ENCODE measurements at places on chromosomes 3 and 15.
A peak's percentile ranks its signal among the peaks of the same experiment; 100 is the strongest.

GRCh38 chr15:90145259-90145658, 43.0 kb upstream of the IDH2 start:
- DNase-seq, result no peak

DNA sequence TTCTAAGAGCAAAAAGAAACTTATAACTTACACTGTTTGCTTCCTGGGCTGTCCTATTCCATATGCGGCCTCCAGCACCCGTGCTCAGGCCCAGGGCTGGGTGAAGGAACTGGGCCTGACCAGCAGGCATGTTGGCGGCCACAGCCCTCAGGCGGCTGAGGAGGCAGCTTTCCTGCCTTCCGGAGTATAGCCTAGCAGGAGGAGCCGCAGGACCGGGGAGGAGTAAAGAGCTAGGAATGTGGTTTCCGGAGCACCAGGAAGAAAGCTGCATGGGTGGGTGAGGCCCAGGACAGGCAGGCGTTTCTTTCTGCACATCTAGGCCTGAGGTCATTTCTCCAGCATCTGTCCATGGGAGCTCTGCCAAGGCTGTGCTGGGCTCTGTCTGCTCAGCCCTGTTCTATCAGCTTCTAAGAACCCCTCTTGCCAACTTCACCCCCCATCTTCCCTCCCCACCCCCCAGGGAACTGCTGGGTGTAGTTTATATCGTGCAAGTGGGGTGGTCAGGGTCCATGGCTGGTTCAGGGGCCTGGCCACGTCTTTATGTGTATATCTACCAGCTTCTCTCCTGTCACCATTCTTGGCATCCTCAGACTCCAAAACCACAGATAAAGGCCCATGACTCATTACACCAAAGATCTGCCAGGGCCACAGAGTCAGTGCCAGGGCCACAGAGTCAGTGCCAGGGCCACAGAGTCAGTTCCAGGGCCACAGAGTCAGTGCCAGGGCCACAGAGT, 7.8 kb upstream of the KIF7 start:
- peak; percentile 95 for DNase-seq

DNA sequence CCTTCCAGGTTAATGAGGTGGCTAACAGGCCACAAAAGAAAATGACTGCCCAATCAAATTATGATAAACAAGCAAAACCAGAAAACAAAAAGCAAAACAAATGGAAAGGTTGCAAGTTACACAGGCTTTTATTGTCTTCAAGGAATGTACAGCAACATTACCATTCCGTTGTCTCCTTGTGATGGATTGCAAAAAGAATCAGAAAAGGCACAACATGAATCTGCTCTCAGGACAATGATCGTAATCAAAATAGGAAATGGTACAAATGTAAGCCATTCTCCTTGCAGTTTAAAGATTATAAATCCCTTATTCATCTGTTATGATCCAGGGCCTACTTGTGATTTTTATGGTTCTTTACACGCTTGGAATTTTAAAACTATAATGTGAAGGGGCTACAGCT, 125.8 kb downstream of the ECT2 start:
- DNase-seq, result no peak

- peak; percentile 13 for DNase-seq
These were observed 114.5 kb upstream of the GOLGA8J start for GRCh38 chr15:29968099-29968894.

DNA sequence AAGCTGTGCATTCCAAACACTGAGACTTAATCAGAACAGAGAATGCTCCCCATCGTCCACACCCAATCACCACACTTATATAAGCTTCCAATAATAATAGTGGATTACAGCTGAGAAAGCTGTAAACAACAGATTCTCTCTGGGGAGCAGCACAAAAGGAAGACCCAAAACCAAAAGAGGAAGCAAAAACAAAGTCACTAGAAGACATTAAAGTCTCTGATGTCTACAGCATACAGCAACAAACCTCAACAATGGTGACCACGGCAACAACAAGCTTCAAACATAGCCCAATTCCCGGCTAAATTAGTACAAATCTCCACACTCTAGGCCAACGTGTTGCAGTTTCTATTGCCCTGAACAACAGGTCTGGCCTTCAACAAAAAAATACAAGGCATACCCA, 37.7 kb downstream of the ZDHHC23 start:
- no peak for DNase-seq

- no peak for DNase-seq
These were observed 2.9 kb downstream of the SEMA3F start for GRCh38 chr3:50157827-50158529.

- DNase-seq, result no peak
These were observed 40.5 kb upstream of the CMSS1 start for GRCh38 chr3:99777210-99777549.

GRCh38 chr3:9247941-9248521, 1.4 kb downstream of the SRGAP3 start:
- no peak for DNase-seq

GRCh38 chr3:13027154-13027553, 46.1 kb downstream of the IQSEC1 start:
- no peak for DNase-seq

DNA sequence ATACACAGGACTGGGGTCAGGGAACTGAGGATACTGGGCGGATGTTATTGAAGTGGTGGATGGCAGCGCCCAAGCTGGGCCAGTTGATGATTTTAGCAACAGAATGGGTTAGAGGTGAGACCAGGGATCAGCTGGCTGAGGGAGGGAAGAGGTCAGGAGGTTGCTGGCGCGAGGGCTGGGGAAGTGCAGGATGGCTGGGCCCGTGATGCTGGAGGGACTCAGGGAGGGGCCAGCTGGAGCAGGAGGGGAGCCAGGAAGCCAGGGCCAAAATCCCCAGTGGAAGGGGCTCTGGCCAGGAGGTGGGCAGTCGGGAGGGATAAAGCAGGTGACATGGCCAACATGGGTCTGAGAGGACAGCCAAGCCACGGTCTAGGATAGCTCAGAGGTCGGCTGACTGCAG, 178.0 kb downstream of the NSMCE3 start:
- DNase-seq, result no peak

GRCh38 chr3:9168241-9168741, 81.2 kb downstream of the SRGAP3 start:
- no peak for DNase-seq

DNA sequence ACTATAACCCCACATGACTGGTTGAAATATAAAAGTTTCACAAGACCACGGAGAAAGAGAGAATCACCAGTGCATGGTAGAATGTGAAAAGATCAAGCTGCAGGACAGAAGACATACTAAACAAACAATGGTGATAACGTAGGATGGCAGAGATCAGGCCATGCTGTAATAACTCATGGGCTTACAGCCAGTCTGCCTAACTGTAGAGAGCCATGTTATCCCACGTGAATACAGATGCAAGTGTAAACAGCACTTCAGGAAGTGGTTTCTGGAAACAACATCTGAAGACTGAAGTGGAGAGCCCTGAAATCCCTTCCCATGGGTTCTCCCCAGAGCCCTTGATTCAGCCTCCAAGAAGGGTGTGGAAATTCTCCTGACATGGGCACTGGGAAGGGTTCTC, 103.2 kb upstream of the SLCO2A1 start:
- DNase-seq, result no peak

DNA sequence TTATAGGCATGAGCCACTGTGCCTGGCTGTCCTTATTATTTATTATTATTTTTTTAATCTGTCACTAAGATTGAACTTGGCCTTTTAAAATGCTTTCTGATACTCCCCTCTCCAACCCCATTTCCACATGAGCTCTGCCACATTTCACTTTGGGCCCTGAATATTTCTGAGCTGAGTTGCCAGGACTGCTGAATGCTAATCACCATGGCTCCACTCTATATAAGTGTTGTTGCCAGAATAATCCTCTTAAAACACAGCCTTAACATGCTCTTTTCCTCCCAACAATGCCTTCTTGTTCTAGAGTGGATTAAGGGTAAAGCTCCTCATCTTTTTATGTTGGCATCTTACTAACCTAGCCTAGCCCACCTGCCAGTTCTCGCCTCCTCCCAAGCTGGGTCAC, 124.4 kb downstream of the PDZRN3 start:
- no peak for DNase-seq

- no peak for DNase-seq
These were observed 57.0 kb downstream of the ISL2 start for GRCh38 chr15:76393614-76394013.

- peak; percentile 40 for DNase-seq
These were observed at the start of gene SEMA5B for GRCh38 chr3:123027292-123028232. SEMA5B (minus strand) TSS chr3:123027763; CDS start chr3:122961263, 66,500 bp downstream.

DNA sequence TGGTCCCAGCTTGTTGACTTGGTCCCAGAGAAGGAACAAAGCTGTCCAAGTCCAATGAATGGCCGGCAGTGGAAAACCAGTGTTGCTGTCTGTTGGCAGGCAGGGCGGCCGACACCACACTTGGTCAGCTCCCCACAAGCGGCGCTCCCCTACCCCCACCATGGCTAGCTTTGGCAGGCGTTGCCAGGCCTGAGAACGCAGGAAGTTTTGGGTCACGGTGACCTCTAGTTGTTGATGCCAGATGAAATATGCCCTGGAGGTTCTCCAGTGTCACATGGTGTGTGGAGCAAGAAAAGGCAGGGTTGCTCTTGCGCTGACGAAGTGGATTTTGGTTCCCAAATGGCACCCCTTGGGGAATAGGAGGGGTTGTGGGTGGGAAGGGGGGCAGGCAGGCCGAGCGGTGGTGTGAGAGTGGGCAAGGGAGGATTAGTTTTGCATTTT, 72.7 kb upstream of the TPRG1 start:
- DNase-seq, result no peak

GRCh38 chr3:133820129-133820528, 14.5 kb downstream of the SRPRB start:
- DNase-seq, result no peak

DNA sequence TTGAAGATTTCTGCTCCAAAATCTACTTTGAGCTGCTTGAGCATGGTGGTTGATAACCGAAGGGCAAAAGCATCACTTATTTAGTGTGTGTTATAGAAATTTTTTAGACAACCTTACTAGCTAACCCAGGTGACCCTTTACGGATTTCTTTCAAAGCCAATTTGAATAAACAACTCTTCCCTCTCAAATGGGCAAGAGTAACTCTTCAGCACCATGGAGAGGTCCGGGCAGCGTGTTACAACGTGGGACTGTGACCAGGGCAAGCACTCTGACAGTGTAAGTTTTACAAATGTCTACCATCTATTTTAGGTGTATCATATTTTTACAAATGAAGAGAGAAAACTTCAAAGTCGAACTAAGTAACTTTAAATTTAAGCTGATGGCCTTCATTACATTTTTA, 471.8 kb downstream of the MFSD1 start:
- DNase-seq, result peak; percentile 68

DNA sequence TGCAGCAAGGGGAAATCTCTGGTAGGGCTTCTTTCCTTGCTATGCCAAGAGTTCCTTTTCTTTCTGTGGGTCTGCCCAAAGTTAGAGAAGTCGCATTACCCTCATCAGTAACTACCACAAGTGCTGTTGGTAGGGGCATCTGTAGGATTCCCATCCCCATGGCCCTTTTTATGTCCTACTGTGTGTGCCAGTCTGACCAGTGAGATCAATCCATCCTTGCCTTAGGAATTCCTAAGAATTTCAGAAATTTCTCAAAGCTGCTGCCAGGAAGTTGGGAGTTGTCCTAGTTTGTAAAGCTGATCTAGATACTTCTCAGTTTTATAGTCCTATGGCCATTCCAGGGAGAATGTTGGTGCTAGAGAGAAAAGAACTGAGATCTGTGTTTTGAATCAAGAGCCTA, 36.5 kb downstream of the SH3GL3 start:
- DNase-seq, result no peak

DNA sequence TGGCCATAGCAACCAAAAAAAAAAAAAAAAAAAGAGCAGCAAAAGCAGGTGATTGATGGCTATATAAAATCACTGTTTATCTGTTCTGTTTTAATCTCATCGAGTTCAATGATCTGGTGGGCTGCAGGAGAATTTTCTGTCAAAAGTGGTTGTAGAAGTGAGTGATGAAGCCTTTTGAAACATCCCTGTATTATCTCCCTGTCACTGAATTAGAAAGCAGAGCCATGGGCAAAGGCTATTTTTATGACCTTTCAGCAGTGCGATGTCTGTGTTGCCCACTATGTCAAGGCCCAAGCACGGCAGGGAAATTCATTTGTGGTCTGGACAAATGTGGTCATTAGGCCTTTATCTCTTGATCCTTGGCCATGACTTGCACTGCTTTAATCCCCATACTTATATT, 59.9 kb downstream of the OTOL1 start:
- no peak for DNase-seq

GRCh38 chr3:124799676-124800075, 69.4 kb downstream of the UMPS start:
- no peak for DNase-seq

DNA sequence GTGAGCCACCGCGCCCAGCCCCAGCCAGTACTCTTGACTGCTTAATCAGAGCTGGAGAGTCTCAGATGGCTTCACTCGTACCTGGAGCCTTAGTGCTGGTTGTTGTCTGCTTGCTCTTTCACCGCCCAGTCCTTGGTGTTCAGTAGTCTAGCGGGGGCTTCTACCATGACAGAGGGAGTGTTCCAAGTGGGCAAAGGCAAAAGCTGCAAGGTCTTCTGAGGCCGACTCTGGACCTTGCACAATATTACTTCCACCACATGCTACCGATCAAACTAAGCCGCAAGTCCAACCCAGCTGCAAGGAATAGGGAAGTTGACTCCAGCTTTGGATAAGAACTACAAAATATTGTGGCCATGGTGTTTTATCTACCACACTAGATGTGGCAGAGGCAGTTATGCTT, 6.6 kb downstream of the PARL start:
- DNase-seq, result no peak

GRCh38 chr3:144129536-144130214, 158.1 kb downstream of the DIPK2A start:
- DNase-seq, result no peak

GRCh38 chr15:65085207-65085753, 8.7 kb downstream of the KBTBD13 start:
- DNase-seq, result no peak

GRCh38 chr3:88403319-88403718, 253.6 kb downstream of the C3orf38 start:
- DNase-seq, result no peak

- DNase-seq, result peak; percentile 76
These were observed 16.9 kb downstream of the TCAIM start for GRCh38 chr3:44355362-44356033.

DNA sequence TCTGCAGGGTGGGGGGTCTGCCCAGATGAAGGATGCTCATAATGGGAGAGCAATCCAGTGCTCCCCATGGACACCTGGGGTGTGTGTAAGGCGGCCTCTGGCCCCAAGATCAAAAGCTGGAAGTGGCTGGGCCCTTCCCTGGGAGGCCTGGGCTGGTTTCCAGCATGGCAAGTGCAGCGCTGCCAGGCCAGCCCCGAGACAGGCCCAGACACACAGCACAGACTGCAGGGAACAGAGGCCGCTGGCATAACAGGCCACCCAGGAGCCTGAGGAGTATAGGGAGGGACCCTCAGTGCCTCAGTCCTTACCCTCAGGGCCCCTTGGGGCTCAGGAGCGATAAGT, 10.0 kb downstream of the ITPKA start:
- no peak for DNase-seq

- DNase-seq, result no peak
These were observed 63.5 kb upstream of the KLF13 start for GRCh38 chr15:31262901-31263671.

All from ELR (cell line).